ENCODE measurements at places on chromosomes 13 and 19.

DNA sequence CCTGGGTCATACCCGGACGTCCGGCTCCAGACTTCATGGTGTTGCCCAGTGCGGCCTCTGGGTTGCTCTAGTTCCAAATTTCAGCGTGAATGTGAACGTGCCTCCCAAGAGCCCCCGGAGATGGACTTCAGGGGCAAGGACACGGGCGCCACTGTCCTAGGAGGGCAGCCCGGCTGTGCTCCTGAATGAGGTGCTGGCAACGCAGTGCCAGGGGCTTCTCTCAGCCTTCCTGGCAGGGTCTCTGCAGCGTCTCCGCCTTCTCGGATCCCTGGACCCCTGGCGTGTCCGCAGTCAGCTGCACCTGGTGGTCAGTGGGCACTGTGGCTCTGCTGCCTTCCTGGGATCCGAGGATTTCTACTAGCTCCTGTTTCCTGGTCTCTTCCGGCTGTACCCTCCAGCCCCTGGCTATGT is 101.7 kb upstream of the MCF2L start:
- no peak for DNase-seq

- DNase-seq, result no peak
Measured at GRCh38 chr13:32047088-32047487, 15.5 kb downstream of the FRY start.

DNA sequence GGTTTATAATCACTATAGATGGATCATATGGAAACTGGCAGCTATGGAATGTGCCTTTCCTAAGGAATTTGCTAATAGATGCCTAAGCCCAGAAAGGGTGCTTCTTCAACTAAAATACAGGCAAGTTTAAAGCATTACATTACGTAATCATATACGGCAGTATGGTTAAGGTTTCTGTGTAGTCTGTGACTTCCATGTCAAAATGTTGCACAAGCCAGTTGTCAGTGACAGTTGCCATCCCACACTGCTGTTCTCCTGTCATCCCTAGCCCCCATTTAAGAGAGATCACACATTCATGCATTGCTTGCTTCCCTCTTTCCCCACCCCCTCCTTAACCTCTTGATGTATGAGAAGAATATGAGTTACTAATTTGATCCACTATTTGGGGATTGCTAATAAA is 47.3 kb downstream of the BRCA2 start:
- DNase-seq, result no peak

DNA sequence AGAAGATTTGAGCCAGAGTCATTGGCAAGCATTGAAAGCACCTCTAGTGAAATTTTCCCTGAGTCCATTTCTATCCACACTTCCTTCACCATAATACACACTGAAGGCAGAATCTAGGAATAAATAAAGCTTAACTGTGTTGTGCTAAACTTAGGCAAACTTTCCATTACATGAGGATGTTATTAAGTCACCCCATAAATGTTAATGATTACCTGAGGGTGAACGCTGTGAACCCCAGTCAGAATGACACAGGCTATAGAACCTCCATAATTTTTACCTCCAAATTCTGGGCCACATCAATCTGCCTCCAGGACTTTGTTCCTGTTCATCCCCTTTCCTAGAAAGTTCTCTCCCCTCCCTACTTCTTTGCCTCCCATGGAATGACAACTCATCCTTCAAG is 71.0 kb downstream of the RAP2A start:
- no peak for DNase-seq

DNA sequence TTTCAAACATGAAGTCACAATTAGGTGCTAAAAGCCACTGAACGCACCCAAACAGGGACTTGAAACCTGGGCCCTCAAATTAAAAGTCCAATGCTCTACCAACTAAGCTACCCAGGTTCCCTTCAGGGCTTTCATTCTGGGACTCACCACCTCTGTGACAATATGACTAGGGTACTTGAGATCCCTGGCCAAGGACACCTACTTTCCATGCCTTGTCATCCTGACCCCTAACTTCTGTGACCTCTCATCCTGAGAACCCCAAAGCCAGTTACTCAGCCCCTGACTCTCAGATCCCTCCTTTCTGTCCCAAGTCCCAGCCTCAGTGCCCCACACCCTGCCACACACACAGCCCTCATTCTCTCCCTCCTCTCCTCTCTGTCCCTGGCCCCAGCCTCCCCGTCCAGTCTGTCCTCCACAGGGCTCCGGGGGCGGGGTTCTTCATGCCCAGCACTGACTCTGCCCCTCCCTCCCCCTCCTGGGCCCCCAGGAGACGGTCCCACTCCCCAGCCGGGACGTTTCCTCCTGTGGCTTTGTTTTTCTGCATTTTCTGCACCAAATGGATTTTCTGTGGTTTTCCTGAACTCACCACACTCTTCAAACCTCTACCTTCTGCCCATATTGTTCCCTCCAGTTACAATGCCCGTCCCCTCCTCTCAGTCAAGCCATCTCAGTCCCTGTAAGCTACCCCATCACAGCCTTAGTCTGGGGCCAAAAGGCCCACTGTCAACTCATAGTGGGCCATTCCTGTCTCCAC is 7.0 kb downstream of the RCN3 start:
- DNase-seq, result no peak

DNA sequence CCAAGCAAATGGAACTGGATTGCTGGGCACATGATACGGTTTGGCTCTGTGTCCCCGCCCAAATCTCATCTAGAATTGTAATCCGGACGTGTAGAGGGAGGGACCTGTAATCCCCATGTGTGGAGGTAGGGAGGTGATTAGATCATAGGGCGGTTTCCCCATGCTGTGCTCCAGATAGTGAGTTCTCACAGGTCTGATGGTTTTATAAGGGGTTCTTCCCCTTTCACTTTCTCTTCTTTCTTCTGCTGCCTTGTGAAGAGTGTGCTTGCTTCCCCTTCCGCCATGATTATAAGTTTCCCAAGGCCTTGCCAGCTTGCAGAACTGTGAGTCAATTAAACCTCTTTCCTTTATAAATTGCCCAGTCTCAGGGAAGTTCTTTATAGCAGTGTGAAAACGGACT is 32.6 kb upstream of the MTIF3 start:
- DNase-seq, result no peak

DNA sequence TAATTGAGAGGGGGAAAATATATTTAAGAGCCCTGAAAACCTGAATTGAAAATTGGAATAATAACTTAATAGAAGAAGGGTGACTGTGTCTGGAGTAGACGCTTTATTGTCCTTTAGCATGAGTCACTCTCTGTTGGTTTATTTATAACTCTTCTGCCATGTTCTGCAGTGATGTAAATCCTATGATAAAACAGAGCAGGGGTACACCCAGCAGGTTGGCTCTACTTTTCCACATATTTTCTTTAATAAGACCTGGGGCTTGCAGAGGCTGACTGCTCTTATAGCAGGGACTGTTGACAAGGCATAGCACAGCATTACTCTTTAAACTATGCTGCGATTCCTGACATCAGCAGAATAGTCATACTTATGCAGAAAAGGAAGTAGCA is 389.9 kb upstream of the PCDH9 start:
- DNase-seq, result no peak

- DNase-seq, result no peak
Measured at GRCh38 chr13:56412856-56413255, 727.9 kb upstream of the PRR20A start.

- DNase-seq, result no peak
Measured at GRCh38 chr13:113577881-113578435, 6.6 kb upstream of the TFDP1 start.

DNA sequence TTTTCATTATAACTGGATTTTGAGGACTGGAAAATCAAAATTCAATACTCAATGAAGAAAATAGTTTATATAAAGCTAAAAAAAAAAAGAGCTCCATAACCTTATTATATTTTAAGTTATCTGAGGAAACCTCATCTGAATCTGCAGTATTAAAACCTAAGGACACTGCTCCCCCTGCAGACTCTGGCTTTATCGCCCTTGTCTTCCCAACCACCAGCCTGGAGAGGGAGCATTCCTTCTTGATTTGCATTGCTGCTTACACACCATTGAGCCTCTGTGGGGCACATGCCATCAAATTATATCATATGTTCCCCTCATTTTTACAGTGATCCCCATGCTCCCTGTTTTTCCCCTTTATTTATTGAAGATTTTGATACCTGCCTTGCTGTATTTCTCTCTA is 871.4 kb upstream of the GPC6 start:
- no peak for DNase-seq

DNA sequence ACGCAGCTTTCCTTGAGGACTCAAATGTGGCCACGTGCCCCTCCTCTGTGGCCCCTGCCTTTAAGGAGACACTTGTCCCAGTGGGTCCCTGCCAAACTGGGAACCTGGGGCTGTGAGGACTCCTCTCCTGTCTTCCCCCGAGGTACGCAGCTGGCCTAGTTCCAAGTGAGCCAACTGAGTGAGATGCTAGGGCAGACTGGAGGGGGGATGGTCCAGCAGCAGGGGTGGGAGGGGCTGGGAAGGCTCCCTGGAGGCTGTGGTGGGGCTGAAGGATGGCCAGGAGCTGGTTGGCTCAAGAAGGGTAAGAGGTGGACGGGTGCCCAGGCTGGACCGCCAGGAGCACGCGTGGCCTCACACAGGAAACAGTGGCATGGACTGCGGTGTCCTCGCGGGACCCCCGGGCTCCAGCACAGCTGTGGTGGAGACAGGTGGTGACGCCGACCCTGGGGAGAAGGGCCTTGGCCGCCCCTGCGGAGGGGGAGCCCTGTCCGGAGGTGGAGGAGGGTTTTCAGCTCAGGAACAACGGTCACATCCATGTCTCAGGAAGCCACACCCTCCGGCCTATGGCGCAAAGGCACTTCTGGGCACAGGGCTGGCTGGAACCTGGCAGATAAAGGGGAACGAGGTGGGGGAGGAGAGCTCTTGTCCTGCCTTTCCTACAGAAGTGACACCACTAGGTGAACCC is 45.8 kb downstream of the MLLT1 start:
- no peak for DNase-seq

DNA sequence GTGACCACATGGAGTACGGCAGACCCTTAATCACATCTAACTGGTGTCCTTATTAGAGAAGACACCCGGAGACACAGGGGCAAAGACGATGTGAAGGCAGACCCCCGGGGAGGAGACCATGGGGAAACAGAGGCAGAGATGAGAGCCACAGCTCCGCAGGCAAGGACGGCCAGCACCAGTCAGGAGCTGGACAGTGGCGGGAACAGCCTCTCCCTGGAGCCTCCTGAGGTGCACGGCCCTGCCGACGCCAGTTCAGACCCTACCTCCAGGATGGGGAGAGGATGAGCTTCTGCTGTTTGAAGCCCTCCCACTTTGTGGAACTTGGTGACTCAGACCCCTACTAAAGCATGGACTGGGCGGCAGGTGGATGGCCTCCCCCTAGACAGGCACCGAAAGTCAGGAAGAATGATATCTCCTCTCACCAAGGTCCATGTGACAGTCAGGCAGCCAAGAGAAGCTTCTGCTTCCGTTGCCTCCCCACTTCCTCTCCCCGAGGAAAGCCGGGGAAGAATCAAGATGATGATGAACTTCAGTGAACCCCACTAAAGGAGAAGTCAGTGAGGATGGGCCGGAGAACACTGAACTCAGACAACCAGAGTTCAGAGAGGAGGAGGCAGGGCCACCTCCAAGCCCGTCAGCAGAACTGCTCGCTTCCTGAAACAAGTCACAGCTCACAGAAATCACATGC is 25.4 kb downstream of the RAB20 start:
- peak; percentile 66 for DNase-seq

DNA sequence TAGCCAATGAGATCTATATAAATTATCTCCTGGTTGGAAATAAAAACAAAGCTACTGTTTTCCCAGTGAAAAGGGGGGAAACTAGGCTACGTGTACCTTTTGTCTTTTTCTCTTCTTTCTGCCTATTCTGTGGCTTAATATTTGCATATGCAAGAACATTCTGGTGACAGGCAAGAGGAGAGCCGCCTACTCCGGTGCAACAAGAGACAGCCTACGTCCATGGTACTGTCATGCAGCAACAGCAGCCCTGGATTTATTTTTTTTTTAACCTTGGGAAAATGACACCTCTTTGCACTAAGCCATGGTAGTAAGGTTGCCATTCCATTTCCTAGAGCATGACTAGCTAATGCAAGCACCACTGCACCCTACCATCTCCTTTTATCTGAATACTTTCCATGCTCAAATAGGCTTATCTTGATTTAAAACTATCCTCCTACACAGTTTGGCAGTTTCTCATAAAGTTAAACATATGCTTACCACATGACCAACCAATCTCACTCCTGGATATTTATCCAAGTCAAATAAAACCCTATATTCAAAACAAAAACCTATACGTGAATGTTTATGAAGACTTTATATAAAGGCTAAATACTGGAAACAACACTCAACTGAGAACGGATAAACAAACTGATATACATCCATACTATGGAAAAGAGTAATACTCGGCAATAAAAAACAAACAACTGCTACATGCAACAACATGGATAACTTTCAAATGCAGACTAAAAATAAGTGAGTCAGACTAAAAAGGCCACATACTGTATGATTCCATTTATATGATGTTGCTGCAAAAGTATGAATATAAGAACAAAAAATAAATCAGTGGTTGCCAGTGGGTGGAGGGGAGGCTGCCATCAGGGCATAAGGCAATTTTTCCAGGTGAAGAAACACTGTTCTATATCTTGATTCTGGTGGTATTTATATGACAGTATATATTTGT is 17.3 kb downstream of the NUFIP1 start:
- DNase-seq, result no peak

DNA sequence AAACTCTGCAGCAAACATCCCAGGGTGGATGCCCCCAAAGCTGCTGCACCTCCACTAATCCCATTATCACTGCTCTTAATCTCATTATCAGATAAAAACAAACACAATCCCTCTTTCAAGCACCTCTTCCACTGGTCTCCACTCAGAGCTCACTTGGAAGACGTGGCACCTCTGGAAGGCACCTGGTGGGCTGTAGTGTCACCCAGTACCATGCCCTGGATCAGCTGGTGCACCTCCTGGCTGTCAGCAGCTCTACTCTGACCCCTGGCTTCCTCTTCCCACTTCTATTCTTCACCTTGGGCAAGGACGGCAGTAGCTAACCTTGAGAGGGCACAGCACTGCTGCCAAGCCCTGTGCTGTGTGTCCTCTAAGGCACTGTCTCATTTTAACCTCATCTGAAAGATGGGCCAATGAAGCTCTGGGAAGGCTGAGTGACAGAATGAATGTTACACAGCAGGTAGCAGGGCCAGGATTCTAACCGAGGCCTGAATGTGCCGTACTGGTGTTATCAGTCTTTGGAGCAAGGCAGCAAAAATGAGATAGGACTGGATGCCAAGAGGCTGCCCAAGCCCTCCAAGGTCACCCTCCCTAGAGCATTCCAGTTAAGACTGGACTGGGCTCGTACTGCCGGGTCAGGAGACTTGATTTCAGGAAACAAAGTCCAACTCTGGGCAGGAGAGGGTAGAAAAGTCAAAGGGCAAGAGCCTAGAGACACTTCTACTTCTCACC is 7.4 kb downstream of the BRD4 start:
- no peak for DNase-seq

DNA sequence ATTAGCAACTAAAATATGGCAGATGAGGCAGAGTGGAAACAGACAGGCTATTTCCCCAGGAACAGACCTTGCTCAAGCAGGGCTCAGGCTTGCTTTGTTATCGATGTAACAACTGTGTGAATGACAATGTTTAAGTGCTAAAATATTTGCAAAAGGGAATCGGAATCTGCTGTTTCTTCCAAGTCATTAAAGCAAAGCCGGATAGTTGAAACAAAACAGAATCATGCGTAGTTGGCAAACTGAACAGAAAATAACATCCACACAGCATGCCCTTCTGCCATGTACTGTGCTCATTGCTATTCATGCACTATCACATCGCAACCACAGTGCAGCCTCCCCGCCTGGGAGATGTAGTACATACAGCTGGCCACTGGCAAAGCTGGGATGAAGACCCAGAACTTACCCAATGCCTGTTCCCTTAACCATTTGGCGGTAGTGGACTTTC is 799.1 kb downstream of the DIAPH3 start:
- no peak for DNase-seq
